ENCODE measurements at places on chromosomes 5 and 9.

DNA sequence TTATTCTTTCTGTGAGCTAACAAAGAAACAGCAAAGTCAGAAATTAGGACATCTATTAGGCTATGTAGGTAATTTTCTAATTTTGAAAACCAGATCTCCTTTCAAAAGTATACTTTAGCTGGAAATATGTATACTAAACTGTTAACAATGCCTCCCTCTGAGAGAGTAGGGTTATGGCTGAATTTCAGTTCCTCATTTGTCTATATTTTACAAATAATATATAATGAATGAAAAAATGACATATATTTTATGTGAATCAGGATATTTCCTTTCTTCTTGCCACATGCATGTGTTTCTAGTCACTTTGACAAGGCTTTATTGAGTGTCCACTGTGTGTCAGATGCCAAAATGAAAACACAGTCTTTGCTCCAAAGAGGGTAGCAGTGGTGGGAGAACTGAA, 15.4 kb downstream of the HACD4 start:
- no peak for DNase-seq

DNA sequence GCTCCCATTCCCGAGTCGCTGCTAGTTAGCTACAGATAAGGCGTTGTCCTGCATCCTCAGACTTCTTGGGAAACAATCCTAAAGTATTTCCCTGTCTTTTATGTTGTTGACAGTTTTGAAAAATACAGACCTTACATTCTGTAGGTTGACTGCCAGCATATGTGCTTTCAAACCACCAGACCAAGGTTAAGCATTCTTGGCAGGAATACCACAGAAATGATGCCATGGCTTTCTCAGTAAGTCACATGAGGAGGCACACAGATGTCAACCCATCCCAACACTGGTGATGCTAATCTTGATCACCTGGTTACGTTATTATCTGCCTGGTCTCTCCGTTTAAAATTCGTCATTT, 871 bp downstream of the GLE1 start:
- DNase-seq = no peak

DNA sequence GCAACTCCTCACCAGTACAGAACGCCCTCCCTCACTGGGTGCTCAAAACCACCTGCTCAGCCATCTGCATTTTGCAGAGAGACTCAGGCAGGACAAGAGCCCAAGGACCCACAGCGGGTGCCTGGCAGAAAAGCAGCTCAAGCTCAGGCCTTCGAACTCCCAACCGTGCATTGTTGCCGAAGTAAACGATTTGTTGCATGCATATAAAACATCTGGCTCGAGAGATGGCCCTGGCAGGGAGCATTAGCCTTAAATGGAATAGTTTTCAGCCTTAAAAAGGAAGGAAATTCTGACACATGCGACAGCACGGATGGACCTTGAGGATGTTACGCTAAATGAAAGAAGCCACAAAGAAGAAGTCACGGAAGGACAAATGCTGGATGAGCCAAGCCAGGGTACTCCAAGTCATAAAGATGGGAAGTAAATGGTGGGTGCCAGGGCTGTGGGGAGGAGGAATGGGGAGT, 160.4 kb upstream of the PHYKPL start:
- no peak for DNase-seq

- DNase-seq = no peak
Measured at GRCh38 chr5:54383225-54383901, 72.1 kb upstream of the HSPB3 start.

DNA sequence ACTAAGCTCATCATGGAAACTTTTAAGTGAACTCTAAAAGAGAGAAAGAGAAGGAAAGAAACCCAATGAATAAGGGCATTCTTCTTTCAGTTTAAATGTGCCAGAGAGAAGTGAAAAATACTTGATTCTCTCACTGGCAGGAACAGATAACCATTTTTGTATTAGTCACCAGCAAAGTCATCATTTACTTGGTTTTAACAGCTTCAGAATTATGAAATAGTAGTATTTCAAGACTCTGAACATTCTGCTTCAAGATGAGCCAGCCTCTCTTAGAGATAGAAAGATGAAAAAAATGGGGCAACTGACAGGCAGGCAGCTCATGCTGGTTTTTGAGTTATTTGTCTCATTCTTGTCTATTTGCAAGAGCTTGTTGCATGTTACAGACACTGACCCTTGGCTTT, 103.5 kb downstream of the GCNT1 start:
- DNase-seq = no peak

DNA sequence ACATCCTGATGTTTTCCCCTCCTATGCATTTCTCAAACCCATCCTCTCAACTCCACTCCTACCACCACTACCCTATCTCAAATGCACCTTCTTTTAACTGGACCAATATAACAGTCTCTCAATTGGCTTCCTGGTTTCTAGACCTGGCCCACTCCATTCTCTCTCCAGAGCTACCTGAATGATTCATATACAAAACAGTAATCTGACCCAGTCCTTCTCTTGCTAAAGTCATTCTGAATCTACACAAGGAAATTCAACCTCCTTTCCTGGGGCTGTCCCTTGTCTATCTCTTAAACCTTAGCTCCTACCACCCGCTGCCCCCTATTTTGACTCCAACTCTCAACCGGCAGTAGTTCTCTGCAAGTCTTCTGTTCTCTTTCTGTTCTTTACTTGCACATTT, 97.2 kb downstream of the PCSK1 start:
- DNase-seq = peak; percentile 13

GRCh38 chr9:18297056-18297841, 176.7 kb upstream of the ADAMTSL1 start:
- DNase-seq = no peak

- DNase-seq = no peak
Measured at GRCh38 chr5:4191041-4191440, 595.4 kb downstream of the IRX1 start.

GRCh38 chr5:173780235-173781234, 107.6 kb upstream of the CPEB4 start:
- DNase-seq = no peak

DNA sequence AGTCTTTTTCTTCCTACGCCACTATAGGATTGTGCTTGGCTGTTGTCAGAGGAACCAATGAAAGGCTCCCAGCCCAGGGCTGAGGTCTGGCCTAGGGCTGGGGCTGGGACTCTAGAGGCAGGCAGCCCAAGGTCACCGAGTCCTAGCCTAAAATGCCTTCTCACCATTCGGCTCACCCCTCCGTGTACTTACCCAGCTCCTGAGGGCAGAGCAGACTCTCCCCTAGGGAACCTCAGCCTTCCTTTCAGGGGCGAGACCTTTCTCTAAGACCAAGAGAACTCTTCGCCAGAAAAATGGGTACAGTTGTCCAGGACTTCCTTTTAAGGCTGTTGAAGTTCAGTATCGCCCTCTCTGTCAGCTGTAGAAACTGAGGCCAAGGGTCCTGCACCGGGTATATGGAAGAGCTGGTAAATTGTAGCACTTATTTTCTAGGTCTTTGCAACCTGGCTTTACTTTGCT, 1.7 kb upstream of the SPRY4 start:
- no peak for DNase-seq

GRCh38 chr5:14215901-14216300, 72.8 kb downstream of the TRIO start:
- DNase-seq = no peak

DNA sequence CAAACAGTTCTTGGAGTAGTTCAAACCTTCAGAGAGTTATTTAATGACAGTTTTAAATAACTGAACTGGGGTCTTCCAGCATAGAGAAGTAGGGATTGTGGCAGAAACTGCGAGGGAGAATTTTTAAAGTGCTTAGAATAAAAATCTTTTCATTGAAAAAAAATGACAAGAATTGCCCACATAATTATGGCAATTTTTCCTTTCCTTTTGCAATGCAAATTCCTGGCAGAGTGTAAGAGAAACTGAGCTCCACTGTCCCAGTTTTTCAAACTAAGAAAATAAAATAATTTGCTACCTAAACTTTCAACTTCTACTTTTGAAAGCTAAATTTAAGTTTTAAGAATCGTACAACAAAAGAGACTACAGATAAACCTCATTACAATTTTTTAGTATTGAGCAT, 2.3 kb upstream of the PTGER4 start:
- DNase-seq = no peak

DNA sequence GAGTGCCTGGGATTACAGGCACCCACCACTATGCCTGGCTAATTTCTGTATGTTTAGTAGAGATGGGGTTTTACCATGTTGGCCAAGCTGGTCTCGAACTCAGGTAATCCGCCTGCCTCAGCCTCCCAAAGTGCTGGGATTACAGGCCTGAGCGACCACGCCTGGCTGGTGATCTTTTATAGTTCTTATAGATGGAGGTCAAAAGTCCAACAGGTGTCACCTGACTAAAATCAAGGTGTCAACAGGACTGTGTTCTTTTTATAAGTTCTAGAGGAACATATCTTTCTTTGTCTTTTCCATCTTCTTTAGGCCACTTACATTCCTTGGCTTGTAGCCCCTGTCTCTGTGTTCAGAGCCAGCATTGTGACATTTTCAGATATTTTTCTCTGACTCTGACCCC, 155.5 kb upstream of the SLC12A2 start:
- no peak for DNase-seq

DNA sequence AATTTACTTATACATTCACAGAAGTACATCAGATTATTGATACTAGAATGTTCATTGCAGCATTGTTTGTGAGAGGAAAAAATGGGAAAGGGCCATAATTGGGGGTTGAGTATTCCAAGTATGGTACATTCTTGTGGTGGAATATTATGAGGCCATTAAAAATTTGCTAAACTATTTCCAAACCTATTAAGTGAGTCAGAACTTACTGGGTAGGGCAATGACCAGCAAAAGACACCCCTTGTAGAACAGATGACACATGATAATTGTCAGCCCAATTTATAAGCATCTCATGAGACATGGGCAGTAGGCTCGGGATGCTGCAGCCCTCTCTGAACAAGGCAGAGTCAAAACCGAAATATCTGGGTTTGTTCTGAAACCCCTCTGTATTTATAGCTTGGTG, 192.6 kb upstream of the IL12B start:
- no peak for DNase-seq

- peak; percentile 55 for DNase-seq
Measured at GRCh38 chr9:75891277-75891741, 836 bp downstream of the PCSK5 start.

- DNase-seq = no peak
Measured at GRCh38 chr5:34045023-34045422, 2.0 kb upstream of the C1QTNF3 start.

- DNase-seq = no peak
Measured at GRCh38 chr9:125538092-125538473, 168.9 kb downstream of the MAPKAP1 start.

- DNase-seq = no peak
Measured at GRCh38 chr5:102811972-102812371, 56.9 kb downstream of the PAM start.

- no peak for DNase-seq
Measured at GRCh38 chr5:172455087-172455381, 709 bp upstream of the SH3PXD2B start.

DNA sequence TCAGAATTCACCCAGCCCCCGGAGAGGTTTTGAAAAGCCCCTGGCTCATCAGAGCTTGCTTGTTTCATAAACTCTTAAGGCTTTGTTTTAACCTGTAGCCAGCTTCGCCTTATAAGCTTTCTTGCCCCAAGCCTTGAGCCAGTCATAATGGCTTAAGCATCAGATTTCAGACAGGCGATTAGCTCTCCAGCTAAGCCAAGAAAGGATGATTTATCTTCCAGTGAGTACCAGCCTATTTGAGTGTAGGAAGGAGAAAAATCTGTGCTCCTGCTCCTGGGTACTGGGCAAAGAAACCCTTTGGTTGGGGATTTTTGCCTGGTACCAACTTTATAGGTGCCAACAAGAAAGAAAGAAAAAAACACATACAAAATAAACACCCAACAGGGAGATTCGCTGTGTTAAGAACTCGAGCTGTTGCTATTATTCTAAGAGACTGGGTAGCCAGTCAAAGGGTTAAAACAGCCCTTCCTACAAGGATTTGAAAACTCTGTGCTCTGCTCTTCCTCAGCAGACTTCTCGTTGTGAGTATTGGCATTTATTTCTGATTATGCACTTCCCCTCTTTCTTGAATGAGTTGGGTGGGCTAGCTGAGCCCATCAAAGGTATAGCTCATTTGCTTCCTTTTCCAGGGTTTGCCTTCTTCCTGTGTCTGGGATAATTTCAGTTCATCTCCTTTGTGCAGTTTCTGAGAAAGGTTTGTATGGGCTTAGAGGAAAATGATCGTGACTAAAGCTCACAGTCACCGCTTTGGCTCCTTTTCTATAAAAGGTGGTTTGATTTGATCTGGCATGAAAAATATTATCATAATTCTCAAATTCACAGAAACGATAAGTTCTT, 157.2 kb upstream of the DMRT1 start:
- DNase-seq = no peak

- DNase-seq = no peak
Measured at GRCh38 chr9:97431549-97432143, 19.8 kb downstream of the TDRD7 start.

DNA sequence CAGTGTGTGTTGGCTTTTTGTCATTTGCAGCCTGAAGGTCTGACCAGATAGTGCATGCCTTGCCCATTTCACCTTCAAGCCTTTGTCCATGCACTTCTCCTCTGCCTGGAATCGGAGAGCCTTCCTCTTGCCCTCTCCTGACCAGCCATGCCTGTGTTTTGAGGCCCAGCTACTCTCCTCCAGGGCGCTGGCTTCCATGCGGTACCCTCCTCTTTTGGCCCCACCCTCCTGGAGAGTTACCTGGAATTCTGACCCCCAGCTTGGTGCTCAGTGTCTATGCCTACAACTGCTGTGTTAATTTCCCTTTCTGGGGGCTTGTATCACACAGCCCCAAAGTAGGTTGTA, 52.5 kb downstream of the CXXC5 start:
- DNase-seq = no peak

DNA sequence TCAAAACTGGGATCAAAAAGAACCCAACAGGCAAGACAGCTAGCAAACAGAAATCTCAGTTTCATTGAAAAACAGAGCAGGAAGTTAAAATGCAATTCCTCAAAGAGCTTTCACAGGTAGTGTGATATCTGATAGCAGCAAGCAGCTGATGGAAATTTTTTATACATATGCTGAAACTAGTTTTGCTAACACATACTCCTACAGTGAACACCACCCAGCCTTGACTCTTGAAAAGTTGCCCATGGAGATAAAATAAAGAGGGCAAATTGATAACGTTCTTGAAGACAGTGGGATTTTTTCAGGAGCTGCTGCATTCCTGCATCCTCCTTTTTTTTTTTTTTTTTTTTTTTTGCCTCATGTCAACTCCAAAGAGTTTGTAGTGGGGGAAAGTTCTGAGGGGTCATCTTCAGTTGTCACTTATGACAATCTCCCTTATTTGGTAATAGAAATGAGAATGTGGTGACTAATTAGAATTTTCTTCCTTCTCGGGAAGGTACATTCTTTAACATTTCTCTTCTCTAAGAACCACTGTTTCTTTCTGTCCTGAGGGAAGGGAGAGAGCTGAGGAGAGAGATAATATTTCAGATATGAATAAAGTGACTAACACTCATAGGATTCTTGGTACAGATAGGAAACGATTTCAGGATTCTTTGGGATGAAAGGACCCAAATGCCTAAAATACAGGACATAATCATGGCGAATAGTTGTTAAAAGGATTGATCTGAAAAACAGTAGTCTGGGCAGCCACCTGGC, 24.6 kb downstream of the SH3RF2 start:
- DNase-seq = no peak

- no peak for DNase-seq
Measured at GRCh38 chr9:116550696-116551436, 136.2 kb upstream of the TRIM32 start.
